Left lung (tissue), 14 donors: ENCODE measurements at places on chromosomes 6 and 20. TPM values are rescaled to one million over a fixed set of nuclear protein-coding genes. Genes with fewer than 3 reads are reported as not detected.

DNA sequence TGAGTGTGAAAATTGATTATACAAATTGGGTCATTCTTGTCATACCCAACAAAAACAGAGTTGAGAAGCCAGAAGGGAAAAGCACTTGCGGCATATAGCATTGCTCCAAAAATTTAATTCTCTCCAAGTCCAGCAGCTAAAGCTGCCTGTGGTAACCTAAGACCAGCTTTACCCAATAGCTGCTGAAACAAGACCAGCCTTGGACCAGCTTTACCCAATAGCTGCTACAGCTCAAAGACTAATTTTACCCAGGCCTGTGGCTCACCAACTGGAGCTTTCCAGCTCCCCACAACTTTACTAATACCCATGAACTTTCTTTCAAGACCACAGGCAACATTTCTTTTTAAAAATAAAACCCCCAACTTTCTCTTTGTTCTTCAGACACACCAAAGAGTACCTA, 32.8 kb upstream of the ZNF133 start:
- DNase-seq: no peak

UST gene
- total RNA-seq: 10.4 TPM

- DNase-seq: no peak
These were observed 63.0 kb downstream of the PTPN1 start for GRCh38 chr20:50572938-50573777.

DNA sequence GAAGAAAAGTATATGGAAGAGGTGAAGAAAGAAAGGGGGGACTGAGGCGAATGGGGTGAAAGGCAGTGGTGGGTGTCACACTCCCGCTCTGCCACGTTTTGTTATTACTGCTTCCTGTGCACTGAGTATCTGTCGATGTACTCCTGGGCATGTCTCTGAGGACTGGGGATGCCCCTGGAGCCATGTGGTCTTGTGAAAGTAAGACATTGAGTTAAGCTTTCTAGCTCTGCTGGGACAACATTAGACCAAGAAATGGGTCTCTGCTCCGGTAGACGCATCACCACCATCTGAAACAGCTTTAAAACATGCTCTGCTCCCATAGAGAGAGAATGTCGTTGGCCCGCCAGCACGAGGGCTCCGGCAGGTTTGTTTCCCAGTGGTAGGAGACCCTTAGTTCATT, 40.0 kb downstream of the IRF4 start:
- no peak for DNase-seq

PPARD gene
- total RNA-seq: 23.5 TPM

GRCh38 chr6:38366234-38366633, 273.5 kb downstream of the BTBD9 start:
- DNase-seq: no peak

DNA sequence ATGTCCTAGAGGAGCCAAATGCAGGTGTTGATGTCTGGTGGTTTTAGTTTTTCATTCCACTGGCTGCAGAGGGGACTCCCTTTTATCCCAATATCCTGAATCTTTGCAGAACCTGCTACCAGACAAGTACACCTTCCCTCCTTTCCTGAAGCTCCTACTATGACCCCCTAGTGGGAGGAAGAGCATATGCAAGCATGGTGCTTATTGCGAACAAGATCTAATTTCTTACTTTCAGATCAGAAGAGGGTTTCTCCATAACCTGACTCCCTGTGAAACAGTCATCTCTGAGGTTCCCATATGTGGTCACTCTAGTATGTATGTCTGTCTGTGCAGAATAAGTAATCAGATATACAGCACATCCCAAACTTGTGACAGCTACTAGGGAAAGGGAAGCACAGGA, 277.2 kb downstream of the ARHGAP18 start:
- no peak for DNase-seq

TFAP2D gene
- not detected for total RNA-seq

DNA sequence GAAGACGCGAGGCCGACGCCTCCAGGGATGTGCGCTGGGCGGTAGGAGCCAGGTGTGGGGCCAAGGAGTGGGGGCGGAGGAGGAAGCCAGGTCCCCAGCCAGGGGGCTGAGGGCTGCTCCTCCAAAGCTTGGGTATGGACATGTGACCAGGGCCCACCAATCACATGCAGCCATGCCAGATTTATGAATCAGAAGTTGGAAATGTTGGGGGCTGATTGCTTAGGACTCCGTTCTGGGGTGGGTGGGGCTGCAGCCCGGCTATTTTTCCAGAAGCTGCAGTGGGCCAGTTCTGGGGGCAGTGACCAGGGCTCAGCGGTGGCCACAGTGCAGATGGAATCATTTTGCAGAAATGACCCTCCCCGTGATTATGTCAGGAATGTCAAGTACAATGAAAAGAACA, 96.0 kb downstream of the CEBPB start:
- no peak for DNase-seq

GRCh38 chr20:3248167-3248992, 9.4 kb upstream of the SLC4A11 start:
- DNase-seq: no peak

IYD gene
- total RNA-seq: 1.3 TPM

- DNase-seq: no peak
These were observed 259.1 kb downstream of the ZFAND3 start for GRCh38 chr6:38078671-38079070.

DNA sequence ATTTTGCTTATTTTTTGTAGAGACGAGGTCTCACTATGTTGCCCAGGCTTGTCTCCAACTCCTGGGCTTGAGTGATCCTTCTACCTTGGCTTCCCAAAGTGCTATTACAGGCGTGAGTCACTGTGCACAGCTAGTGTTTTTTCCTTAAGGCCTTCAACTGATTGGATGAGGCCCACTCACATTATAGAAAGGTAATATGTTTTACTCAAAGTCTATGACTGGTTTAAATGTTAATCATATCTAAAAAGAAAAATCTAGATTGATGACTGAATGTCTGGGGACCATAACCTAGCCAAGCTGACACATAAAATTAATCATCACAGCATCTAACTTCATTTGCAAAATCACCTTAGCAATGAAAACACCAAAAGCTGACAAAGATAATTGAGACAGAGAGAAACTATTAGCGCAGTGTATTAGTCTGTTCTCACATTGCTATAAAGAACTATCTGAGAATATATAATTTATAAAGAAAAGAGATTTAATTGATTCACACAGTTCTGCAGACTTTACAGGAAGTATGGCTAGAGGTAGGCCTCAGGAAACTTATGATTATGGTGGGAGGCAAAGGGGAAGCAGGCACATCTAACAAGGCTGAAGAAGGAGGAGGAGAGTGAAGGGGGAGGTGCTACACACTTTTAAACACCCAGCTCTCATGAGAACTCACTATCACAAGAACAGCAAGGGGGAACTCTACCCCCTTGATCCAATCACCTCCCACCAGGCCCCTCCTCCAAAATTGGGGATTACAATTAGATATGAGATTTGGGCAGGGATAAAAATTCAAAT, 66.8 kb upstream of the ARHGAP18 start:
- DNase-seq: no peak

- peak; percentile 79 for DNase-seq
These were observed at the start of gene SIRPA for GRCh38 chr20:1894951-1895673. Gene SIRPA (plus strand): TSS chr20:1895407. CDS start chr20:1895448, 41 bp downstream.

DNA sequence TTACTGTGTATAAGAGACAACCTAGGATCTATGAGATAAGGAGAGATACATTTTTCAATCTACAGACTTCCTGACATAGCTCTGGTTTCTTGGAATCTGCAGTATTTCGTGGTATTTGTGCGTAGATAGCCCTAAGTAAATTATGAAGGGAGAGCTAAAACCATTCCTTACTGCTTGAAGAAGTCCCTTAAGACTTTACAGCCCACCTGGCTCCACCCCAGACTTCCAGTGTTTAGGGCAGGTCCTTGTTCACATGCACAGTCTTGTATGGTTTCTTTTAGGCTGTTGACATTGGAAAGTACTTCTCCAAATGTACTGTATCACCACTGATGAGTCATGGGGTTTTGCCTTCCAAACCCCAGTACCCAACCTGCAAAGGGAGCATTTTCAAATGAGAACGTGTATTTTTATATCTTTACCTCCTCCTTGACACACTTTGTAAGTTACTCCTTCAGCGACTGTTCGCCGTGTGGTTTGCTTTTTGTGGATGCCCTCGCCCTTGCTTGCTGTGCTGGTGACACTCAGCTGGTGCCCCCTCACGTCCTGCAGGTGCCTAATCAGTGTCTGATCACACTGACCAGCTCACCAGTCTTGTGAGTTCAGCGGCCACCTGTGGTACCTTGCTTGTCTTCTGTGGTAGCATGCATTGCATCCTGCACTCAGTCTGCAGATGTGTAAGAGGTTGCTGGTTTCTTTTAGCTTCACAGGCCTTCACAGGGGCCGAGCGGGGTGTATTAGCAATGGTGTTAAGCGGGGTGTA, 73.3 kb downstream of the IGF2R start:
- no peak for DNase-seq

- DNase-seq: no peak
These were observed 67.2 kb downstream of the PTPN1 start for GRCh38 chr20:50577175-50578018.

- no peak for DNase-seq
These were observed 261.0 kb downstream of the UST start for GRCh38 chr6:149007846-149008245.

DNA sequence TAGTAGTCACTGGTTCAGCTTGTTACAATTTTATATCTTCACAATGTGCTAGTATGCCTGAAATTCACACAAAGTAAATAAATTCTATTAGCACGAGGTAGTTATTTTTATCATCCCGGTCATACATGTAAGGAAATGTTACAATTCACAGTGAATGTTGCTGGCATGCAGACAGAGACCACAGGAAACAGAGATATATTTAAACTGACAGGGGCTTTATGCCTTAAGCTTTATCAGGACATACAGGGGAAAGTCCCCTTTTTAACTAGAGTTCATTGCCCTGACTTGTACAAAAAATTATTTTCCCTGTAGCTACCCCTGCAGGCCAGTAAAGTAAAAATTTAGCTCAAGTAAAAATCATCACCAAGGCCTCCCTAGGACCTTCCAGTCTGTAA, 712.0 kb upstream of the NRSN1 start:
- no peak for DNase-seq

DNA sequence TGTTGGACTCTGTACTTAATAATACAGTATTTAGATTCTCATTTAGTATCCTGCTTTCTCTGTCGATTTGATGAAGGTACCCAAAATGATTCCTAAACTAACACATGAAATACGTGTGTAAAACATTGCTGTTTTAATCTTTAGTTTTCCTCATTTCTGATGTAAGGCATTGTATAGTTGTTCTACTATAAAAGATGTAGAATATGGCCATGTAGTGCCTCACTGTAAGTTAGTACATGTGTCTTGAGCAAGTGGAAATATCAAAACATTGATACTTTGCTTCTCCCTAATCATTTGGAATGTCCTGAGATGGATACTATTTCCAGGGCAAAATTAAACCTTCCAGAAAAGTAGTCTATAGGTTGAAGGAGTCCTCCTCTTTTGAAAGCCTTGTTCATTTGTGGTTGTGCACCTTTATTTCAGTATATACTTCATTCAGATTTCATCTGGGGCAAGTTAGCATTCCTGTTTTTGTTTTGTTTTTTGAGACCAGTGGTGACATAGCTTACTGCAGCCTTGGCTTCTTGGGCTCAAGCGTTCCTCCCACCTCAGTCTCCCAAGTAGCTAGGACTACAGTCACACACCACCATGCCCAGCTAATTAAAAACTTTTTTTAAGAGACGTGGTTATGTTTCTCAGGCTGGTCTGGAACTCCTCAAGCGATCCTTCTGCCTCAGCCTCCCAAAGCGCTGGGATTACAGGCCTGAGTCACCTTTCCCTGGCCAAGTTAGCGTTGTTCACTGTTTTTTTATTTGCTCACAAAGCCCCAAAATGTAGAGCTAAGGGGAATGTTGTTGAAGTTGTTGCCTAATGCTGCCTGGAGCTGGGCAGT, 11.6 kb downstream of the SRSF3 start:
- DNase-seq: no peak

DNA sequence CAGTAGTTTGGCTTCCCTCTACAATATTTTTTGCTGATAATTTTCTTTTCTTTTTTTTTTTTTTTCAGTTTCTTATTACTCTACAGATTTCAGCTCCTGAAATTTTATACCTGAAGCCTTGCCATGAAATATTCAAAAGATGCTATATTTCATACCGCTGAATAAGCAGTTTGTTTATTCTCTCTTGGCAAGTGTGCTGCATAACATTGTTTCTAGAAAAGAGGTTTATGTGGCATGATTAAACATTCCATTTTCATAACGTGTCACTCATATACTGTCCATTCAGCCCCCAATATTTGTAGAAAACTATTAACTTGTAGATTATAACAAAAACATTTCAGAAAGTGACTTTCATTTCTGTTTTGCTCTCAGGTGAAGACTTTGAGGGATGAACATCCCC, 174.4 kb upstream of the NOX3 start:
- no peak for DNase-seq

DNA sequence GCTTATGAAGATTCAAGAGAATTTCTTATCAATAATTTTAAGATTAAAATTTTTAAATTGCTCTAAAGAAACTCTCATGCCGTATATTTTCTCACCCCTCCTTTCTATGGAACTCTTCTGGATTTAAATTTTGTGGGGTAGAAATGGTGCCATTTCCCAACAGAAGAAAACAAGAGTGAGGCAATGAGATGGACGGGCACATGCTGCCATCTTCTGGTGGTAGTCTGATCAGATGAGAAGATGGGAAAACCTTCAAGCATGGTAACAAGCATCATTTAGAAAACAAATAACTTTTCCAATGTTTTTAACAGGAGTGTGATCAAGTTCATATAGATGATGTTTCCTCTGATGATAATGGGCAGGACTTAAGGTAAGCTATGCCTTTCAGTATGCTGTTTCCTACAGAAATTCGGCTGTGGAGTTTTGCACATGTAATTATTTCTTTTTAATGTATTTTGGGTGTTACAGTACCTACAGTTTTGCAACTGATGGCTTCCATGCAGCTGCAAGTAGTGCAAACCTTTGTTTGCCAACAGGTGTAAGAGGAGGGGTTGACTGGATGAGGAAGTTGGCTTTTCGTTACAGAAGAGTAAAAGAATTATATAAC, 271.4 kb downstream of the EYA4 start:
- DNase-seq: no peak

GRCh38 chr6:104855507-104855906, 4.2 kb downstream of the HACE1 start:
- no peak for DNase-seq

F13A1 gene
- total RNA-seq: 153 TPM

DNA sequence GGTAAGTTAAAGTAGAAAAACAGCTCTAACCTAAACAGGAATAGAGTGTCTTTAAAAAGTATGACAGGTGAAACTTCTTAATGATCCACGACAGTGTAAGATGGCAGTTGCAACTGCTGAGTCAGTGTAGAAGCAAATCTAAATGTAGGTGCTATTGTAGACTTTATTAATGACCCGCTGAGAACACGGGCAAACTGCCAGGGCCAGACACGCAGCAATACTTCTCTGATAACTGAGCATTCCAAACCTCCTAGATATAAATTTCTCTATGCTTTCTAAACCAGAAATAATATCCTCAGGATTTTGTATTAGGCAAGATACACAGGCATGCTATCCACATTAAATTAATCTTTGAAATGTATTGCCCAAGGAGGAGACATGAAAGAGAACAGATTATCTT, 1076.4 kb downstream of the HACE1 start:
- peak; percentile 2 for DNase-seq
